Activated CD4-positive, CD25-positive, alpha-beta regulatory T cell treated with anti-CD3 and anti-CD28 coated beads, Interleukin-2, amount 50 U/mL, for 24 hours (primary cell): ENCODE measurements at places on chromosomes 7 and 10.
A peak's percentile ranks its signal among the peaks of the same experiment; 100 is the strongest.

GRCh38 chr10:69710008-69710888 is 80.2 kb downstream of the FAM241B start:
- ATAC-seq = no peak

- no peak for ATAC-seq
Measured at GRCh38 chr10:128741680-128742079, 615.5 kb upstream of the MKI67 start.

DNA sequence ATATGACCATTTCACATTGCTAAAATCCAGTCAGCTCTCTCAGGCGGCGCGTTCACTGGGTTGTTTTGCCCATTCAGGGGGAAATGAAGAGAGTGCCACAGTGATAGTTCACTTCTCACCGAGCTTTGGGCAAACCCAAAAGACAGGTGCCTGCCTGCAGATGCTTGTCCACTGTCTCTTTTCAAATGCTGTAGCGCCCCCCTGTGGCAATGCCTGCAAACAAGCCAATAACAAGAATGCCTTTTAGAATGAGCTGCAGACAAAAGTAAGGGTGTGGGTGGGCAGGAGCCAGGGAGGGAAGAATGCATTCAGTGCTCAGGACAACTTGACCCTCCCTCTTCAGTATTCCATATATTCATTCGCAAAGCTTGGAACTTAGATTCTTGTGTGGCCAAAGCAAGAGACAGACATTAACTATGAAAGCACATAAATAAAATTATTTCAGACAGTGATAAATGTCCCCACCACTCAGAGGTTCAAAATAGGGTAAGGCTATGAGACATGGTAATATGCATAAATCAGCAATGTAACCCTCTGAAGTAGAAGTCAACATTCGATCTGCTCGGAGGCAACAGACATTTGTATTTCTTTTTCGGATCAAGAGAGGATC is 86.9 kb downstream of the JAZF1 start:
- ATAC-seq = no peak

DNA sequence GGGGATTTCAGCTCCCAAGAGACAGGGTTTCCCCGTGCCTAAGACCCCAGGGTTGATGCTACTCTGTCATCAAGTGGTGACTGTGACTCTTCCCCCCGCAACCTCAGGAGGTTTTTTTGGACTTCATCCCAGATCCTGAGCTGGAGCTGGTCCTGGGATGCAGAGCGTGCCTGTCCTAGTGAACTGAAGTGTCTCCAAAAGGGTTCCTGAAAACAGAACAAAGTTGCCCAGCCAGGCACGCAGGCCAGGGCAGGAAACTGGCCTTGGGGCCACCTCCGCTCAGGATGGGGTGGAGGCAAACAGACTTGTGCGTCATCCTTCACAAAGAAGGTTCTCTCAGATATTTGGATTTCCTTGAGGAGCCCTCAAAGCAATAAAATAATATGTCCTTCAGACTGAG is 118.9 kb downstream of the ITIH5 start:
- ATAC-seq = no peak

DNA sequence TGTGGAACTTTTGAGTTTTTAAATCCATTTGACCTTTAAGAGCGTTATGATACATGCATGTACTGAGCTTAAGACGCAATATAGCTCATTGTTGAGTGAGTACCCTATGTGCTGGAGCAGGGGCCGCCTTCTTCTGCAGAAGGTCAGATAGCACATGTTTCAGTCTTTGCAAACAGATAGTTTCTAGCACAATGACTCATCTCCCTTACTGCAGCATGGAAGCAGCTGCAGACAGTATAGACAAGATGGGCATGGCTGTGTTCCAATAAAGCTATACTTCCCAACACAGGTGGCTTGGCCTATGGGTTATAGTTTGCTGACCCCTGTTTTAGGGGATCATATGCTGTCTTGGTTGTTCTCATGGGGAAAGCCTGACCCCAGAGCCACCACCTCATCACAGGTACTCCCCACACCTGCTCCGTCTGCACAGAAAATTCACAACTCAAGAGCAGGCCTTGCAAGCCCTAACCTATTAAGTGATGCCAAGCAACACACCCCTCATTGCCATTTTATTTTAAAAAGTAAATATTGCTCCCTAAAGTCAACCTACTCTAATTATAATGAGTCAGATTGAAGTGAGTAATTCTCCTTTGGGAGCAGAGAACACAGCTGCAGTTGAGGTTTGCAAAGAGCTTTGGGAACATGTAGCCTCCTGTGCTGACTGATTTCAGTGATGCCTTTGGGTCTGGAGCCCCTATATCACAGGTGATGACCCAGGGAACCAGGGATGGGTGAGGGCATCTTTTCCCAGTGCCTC is 330.1 kb downstream of the PAXIP1 start:
- ATAC-seq = no peak

DNA sequence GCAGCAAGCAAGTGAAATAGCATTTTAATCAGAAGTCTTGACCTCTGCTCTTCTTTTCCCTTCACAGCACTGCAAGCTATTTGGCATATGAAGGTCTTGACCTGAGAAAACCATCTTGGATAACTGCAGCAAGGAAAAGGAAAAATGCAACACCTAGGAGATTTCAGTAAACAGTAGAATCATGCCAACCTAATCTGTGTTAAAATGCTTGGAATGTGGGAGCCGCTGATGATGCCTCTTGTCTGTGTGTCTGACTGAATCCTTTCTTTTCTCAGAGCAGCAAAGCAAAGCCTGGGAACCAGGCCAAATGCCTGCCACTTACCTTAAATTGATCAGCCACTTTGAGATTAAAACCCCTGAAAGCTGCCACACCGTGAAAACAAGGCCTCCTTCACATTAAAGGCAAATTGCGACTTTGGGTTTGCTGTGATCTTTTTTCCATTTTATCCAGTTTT is 80.4 kb upstream of the CDK6 start:
- no peak for ATAC-seq

GRCh38 chr7:141975806-141976523 is 2.4 kb upstream of the TAS2R38 start:
- peak; percentile 75 for ATAC-seq

DNA sequence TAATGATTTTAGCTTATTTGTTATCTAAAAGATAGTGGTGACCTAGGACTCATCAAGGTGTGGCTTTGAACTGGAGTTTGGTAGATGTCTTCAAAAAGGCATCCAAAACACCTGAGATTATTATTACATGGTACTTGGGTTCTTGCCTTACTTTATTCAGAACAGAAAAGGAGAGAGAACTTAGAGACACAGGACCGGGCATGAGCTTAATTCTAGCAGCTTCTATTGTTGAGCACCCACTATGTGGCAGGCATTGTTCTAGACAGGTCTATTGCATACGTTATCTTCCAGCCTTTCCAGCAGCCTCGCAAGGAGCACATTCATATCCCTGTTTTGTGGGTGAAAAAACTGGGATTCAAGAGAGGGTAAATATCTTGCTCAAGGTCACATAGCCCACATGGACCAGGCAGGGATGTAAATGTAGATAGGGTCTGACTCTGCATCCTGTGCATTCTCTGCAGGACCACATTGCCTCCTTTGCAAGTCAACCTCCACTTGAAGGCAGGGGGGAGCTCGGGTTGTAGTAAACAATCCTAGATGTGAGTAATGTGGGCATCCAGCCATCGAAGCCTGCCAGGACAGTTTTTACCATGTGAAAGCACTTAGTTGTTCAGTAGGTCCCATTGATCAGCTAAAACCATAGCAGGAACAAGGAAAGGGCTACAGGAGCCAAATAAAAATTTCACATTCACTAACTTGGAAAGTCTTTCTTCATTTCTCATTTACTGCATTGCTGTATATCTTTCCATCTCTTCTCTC is 551.4 kb downstream of the LRMDA start:
- no peak for ATAC-seq

GRCh38 chr7:80537091-80537490 is 25.2 kb upstream of the GNAT3 start:
- no peak for ATAC-seq

DNA sequence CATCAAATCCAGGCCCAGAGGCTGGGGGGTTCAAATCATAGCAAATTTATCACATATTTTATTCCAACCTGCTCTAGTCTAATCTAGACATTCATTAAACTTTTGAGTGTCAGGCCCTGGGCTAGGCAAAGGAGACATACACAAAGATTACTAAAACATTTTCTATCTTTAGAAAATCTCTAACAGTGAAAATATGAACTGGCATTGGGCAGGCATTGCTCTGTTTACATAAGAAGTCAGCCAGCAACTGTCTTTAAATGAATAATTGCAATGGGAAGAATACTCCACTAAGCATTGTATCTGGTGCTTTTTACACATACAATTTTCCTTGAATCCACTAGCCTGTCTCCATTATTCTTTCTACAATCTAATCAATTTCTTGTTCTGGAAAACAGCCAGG is 222.5 kb upstream of the LRRN3 start:
- no peak for ATAC-seq

DNA sequence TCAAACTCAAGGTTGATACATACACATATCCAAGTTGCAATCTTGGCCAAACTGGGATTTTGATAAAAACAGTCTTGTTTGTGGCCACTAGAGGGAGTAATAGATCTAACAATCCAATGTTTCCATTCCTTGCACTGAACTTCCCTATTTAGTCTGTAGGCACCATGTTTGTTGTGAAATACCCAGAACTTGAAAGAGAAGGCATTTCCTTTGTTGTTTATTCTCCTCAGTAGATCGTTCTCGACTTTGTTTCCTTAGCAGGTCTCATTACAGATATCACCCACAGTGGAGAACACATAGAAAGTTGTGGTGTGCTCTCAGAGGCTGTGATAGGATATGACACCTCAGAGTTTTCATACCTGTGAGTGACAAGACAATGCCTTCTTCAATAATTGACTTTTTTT is 70.3 kb upstream of the MXI1 start:
- peak; percentile 82 for ATAC-seq

- ATAC-seq = no peak
Measured at GRCh38 chr10:75492173-75492925, 60.9 kb downstream of the LRMDA start.

DNA sequence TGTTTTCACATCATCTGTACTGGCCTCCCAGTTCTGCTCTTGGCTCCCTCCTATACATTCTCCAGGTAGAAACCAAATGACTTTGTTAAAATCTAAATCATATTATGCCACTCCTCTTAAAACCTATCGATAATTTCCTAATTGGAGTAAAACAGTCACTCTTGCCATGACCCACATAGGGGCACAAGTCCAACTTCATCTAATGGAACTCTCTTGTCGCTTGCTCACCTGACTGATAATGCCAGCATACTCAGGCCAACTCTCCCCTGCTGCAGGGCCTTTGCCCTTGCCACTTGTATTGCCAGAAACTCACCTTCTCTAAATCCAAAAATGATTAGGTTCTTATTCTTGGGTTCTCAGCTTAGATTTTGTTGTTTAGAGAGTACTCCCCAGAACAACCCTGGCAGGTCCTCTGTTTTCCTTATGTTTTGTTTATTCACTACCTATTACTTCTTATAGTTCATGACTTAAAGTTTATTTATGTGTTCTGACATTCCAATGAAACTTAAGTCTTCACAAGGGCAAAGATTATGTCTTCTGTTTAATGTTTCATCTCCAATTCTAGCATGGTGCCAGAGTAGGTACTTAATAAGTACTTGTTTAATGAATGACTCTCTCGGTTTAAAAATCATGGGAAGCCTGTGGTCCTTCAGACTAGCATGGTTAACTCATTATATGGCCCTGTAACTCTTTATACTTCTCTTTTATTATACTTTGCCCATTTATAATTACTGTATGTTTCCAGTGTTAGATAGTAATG is 345.9 kb upstream of the SMIM30 start:
- ATAC-seq = no peak

- ATAC-seq = no peak
Measured at GRCh38 chr10:126286256-126286780, 102.0 kb downstream of the ADAM12 start.

- ATAC-seq = no peak
Measured at GRCh38 chr10:108203905-108204527, 1039.5 kb upstream of the SORCS1 start.

DNA sequence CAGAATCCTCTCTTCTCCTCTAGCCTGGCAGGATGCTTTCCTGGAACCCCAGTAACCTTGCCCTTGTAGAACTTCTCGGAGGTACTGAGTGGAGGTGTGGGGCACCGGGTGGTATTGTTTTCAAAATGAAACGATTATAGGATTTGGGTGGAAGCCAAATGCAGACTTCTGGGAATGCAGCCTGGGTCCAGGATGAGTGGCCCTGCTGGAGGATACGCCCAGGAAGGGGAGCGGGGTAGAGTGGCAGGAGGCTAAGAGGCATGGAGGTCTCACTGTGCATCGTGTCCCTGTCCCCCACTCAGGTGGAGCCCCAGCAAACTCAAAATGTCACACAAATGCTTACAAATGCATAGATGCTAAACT is 109.1 kb upstream of the PPIF start:
- ATAC-seq = no peak

DNA sequence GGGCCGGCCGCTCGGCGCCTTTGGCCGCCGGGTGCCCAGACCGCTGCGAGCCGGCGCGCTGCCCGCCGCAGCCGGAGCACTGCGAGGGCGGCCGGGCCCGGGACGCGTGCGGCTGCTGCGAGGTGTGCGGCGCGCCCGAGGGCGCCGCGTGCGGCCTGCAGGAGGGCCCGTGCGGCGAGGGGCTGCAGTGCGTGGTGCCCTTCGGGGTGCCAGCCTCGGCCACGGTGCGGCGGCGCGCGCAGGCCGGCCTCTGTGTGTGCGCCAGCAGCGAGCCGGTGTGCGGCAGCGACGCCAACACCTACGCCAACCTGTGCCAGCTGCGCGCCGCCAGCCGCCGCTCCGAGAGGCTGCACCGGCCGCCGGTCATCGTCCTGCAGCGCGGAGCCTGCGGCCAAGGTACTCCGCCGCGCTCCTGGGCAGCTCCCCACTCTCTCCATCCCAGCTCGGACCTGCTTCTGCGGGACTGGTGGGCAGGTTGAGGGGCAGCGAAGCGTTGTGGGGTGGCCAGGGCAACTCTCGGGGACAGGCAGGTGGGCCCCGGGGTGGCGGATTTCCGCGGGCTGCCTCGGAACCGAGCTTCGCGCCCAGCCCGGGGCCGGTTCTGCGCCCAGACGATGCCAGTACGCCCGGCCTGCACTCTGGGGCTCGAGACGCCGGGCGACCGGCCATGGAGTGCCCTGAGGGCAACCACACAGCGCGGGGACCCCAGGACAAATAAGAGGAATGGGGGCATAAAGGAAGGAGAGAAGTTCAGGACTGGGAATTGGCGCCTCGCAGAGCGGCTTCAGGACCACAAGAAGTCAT is 578 bp downstream of the HTRA1 start:
- no peak for ATAC-seq

- peak; percentile 21 for ATAC-seq
Measured at GRCh38 chr7:7181519-7182155, 707 bp upstream of the C1GALT1 start.

GRCh38 chr7:151397026-151397425 is 12.8 kb downstream of the WDR86 start:
- no peak for ATAC-seq

- no peak for ATAC-seq
Measured at GRCh38 chr10:88457660-88458059, 125.5 kb downstream of the RNLS start.

DNA sequence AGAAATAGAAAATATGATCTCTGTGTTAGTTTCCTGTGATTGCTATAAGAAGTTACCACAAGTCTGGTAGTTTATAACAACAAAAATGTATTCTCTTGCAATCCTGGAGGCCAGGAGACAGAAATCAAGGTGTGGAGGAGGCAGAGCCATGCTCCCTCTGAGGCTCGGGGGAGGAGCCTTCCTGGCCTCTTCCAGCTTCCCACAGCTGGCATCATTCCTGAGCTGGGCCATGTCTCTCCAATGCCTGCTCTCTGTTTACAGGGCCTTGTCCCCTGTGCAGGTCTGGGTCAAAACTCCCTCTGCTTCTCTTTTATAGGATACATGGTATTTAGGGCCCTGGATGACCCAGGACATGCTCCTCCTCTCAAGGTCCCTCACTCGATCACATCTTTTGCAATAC is 81.3 kb upstream of the RET start:
- no peak for ATAC-seq

GRCh38 chr10:96670786-96671185 is 49.5 kb downstream of the PIK3AP1 start:
- no peak for ATAC-seq

- no peak for ATAC-seq
Measured at GRCh38 chr7:24833549-24833948, 76.3 kb upstream of the GSDME start.
